ENCODE measurements at places on chromosomes 1 and 21.

GRCh38 chr1:202274611-202275010, 67.1 kb downstream of the UBE2T start:
- no peak for DNase-seq

DNA sequence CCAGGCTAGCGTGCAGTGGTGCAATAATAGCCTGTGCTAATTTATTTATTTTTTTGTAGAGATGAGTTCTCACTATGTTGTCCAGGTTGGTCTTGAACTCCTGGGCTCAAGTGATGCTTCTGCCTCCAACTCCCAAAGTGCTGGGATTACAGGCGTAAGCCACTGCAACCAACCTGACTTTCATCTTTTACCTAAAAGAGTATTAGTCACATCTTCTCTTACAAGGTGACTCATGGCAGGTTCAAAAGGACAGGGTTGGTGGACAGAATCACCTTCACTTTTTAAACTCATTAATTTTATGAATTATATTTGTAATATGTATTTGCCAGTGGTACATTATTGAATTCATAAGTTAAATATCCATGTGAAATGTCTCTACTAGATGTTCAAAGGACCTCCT, 18.1 kb downstream of the JAM2 start:
- DNase-seq, result no peak

DNA sequence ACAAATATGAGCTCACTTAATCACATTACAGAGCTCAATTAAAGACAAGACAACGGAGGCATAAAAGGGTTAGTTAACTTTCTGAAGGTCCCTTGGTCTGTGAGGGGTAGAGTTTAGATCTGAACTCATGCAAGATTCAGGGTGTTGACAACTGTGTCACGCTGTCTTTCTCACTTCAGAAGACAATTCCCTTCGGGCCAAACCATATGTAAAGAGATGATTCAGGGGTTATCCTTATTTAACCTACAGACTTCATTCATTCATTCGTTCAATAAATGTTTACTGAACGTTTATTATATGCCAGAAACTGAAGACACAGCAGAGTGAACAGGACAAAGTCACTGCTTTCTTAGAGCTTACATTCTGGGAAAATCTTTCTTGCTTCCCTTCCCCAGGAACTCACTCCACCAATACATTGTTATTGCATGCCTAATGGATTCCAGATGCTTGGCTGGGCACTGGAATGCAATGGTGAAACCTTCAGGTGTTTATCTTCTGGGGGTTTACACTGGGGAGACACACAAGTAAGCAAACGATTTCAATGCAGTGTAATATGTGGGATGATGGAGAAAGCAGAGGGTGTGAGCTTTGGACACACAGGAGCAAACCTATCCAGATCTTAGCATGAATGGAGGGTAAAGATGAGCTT, 6.4 kb downstream of the XCL1 start:
- no peak for DNase-seq

DNA sequence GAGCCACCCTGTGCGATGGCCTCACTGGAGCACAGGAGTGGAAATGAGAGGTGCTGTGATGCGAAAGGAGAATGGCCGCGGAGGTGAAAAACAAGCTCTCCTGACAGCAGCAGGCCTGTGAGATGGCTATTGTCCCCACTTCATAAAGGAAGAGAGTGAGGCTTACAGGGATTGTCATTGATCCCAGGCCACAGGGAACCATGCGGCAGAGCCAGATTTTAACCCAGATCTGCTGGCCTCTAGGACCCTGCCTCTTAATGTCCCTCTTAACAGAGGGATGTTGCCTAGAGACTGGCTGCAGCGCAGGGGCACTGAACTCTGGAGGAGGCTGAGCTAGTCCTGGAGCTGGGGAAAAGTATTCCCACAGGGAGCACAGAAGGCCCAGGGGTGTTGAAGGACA, 3.1 kb upstream of the SYTL1 start:
- DNase-seq, result no peak

GRCh38 chr1:39159224-39160036, 45.1 kb upstream of the MACF1 start:
- no peak for DNase-seq

GRCh38 chr1:48772211-48772610, 4.5 kb downstream of the BEND5 start:
- no peak for DNase-seq

DNA sequence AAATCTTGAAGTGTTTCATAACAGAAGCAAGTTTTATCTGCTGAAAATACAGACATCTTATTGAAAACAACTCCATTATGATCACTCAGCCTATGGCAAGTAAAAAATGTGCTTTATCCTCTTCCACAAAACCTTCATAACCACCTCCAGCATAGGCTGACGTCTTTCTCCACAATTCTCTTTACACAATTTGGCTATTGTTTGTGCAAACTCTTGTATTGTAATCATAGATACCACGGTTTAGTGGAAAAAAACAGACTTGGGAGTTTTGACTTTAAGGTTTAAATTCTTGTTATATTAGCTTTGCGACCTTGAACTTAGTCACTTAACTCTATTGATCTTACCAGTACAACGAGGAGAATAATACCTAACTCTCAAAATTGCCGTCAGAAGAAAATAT, 126.1 kb downstream of the PLD5 start:
- DNase-seq, result no peak

- no peak for DNase-seq
Observed at GRCh38 chr1:47850451-47850850, 146.7 kb downstream of the TRABD2B start.

- DNase-seq, result no peak
Observed at GRCh38 chr1:89865498-89866382, 44.9 kb downstream of the LRRC8D start.

DNA sequence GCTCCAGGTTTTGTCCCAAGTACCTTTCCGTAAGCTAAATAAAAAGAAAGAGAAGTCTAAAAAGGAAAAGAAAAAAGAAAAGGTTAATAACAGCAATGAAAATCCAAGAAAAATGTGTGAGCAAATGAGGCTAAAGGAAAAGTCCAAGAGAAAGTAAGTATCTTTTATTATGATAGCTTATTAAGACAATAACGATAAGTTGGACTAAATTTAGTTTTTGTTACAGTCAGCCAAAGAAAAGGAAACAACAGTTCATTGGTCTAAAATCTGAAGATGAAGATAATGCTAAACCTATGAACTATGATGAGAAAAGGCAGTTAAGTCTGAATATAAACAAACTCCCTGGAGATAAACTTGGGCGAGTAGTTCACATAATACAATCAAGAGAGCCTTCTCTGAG, 31.5 kb downstream of the BRDT start:
- DNase-seq, result no peak

DNA sequence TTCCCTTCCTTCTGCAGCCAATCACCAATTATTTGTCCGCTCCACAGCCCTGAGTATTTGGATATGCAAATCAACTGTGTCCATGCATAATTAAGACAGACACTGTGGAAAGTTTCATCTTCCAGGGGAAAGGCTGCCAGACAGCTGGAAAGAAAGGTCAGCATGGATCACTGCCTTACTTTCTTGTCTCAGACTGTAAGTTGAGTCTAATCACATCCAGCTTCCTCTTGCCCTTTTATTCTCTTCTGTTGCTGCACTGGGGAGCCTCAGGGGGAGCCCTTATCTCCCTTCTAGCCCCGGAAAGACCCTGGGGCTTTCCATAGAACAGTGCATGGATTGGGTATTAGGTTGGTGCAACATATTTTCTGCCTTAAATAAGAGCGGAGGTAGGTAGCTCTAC, 182.9 kb downstream of the OMA1 start:
- no peak for DNase-seq

GRCh38 chr1:212559929-212560328, 48.6 kb upstream of the ATF3 start:
- DNase-seq, result no peak

- no peak for DNase-seq
Observed at GRCh38 chr1:173702736-173703135, 12.0 kb upstream of the KLHL20 start.

DNA sequence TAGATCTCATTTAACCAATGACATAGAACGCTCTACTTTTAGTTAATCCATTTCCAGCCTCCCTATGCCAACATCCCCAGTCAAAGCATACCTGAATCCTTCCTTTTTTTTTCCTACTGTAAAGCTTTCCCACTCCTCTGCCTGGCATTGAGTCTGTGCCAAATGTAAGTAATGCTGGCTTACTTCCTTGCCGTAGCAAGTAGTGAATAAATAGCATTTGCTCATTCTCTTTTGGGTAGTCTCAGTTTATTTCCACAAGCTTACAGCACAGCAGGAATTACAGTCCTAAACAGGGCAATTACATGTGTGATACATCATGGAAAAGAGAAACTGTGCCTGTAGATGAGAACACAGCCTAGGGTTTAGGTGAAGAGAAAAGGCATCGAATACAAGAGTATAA, 352.6 kb upstream of the NEGR1 start:
- DNase-seq, result no peak

- no peak for DNase-seq
Observed at GRCh38 chr1:193270996-193271395, 84.6 kb upstream of the B3GALT2 start.

GRCh38 chr21:28454564-28455252, 538.0 kb downstream of the LTN1 start:
- DNase-seq, result no peak

GRCh38 chr1:101175466-101175865, 61.4 kb upstream of the S1PR1 start:
- DNase-seq, result no peak

DNA sequence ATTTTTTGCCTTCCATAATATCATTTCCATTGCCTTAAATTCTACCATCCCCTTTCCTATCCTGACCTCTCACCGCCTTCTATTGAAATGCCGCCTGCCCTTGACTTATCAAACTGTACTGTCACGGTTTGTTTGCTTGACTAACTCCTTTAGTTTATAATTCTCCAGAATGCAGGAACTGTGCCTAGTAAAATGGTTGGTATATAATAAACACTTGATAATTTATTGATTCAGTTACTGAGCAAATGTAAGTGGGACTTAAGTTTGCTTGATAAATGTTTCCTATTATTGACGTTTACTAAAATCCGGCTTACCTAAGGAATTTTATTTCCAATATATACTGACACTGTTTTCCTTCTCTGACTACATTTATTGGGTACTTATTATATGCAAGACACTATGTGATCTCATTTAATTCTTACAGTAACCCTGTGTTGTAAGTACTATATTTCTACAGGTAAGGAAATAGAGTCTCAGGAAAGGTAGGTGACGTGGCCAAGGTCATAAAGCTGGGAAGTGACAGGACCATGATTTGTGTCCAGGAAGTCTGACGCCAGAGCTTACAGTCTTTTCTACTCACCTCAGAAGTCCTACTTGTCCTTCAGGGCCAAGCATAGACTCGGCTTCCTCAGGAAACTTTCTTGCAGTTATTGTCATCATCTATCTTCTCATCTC, 35.7 kb downstream of the DPT start:
- DNase-seq, result no peak

- DNase-seq, result no peak
Observed at GRCh38 chr1:30506291-30507015, 216.9 kb downstream of the MATN1 start.

GRCh38 chr1:247373721-247374141, 42.1 kb upstream of the ZNF496 start:
- no peak for DNase-seq

DNA sequence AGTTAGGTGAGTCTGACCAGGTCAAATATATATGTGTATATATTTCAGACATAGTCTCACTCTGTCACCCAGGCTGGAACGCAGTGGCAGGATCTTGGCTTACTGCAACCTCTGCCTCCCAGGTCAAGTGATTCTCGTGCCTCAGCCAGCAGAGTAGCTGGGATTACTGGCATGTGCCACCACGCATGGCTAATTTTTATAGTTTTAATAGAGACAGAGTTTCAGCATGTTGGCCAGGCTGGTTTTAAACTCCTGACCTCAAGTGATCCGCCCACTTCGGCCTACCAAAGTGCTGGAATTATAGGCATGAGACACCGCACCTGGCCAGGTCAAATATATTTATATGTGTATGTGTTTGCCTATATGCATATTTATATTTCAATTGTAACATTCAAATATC, 581.5 kb upstream of the B3GALT2 start:
- no peak for DNase-seq

- no peak for DNase-seq
Observed at GRCh38 chr1:198902655-198903054, 263.8 kb downstream of the PTPRC start.

GRCh38 chr1:34825455-34826091, 32.8 kb downstream of the GJA4 start:
- no peak for DNase-seq

- no peak for DNase-seq
Observed at GRCh38 chr1:76090283-76091203, 16.0 kb downstream of the ST6GALNAC3 start.

DNA sequence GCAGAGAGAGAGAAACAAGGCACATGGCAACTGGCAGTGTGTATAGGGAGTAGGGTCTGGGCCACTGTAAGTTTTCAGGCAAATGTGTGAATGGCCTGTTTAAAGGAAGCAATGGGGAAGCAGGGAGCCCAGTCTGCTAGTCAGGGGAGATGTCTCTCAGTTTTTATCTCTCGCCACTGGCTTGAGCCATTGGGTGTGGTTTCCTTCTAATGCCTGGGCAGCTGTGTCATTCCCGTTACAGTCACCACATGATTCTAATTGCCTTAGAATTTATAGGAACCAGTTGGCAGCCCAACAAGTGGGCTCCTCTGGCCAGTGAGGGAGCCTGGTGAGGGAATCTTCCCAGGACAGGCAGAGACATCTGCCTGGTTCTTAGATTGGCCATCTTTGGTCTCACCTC, 182.4 kb downstream of the DISC1 start:
- DNase-seq, result no peak

DNA sequence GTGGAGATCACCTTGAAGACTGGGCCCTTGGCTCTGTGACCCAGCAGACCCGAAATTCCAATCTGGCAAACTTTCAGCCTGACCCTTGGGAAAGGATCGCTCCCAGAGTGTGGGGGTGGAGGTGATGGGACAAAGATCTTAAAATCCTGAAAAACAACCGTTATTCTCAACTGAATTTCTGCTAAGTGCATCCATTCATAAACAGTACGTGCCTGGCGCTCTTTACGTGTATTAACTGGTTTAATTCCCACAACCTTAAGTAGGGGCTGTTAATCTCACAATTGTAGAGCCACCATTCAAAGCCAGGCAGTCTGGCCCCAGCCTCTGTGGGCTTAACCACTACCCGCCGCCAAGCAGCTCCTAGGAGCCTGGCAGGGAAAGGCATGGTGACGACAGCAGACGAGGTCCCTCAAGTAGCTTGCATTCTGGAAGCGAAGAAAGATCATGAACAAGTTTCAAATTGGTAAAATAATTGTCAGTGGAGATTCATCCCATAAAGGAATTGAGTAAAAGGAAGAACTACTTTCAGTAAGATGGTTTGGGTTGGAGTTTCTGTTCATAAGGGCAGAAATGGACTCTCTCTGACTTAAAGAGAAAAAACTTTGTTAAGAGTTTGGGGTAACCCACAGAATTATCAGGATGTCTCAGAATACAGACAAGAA, 11.4 kb upstream of the RGS16 start:
- DNase-seq, result no peak
